Natural killer cell treated with Interleukin-12 subunit alpha and Interleukin-12 subunit beta and Interleukin-15 and Interleukin-18, amount 100 ng/mL, for 72 hours (primary cell): ENCODE measurements at places on chromosomes 3 and 15.

DNA sequence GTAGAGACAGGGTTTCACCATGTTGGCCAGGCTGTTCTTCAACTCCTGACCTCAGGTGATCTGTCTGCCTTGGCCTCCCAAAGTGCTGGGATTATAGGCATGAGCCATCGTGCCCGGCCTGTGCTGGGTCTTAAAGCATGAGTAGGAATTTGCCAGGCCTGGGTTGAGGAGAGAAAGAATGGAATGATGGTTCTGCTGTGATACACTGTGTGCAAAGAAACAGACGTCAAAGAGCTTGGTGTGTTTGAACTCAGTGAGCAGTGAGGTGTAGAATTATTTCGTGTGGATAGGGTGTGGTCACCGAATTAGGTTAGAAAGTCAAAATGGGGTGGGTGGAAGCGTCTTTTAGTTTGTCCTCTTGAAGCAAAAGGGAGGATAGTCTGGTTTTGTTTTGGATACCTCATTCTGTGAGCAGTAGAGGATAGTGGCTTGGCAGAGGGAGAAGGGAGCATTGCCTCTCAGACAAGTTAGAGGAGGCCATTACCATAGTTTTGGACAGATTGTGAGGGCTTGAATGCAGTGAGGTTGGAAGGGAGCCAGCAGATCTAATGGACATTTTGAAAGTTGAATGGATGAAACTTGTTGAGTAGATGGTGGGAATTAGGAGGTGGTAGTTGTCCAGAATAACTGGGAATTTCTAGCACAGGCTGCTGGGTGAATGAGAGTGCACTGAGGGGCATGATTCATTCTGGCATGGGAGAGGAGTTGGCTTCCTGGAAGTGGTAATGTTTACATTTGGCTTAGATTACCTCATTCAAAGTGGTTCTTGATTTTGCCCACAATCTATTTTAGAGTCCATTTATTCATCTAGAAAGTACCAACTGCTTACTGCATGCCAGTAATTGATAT, 27.2 kb downstream of the AKAP13 start:
- no peak for DNase-seq

GRCh38 chr15:90249203-90249863, at the start of gene TTLL13:
Gene TTLL13 (plus strand): TSS chr15:90249556. CDS start chr15:90250631, 1,075 bp downstream.
- peak; percentile 94 for DNase-seq

DNA sequence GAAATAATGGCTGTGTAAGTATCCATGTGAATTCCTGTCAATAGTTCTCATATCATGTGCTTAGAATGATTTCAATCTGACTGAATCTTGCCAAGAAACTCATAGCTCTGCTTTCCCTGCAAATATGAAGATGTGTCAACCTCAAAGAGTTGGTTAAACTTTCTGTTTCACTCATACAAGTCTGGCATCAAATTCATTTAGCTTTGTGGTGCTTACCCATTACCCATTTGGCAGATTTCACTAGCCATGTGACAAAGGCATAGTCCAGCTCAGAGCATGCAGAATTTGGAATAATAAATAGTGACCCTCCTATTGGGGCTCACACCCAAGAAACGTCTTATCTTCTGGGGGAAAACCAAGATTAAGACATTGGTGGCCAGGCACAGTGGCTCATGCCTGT, 256.6 kb upstream of the TPRG1 start:
- peak; percentile 66 for DNase-seq

DNA sequence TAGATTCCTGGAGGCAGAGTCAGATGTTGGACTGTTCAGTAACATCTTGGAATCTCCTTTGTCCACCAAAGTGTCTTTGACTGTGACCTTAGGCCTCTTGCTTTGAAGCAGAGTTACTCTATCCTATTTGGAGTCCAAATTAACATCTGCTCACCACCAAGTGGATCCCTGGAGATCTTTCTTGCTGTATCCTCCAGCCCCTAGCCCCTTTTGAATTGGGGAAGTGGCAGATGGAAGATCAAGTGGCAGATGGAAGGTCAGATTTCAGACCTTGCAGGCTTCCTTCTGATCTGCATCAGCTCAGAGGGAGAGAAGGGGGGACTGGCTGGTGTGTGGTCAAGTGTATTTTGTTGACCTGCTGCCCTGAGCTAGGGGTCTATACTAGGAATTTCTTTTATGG, 125.0 kb upstream of the ROPN1 start:
- DNase-seq, result no peak

DNA sequence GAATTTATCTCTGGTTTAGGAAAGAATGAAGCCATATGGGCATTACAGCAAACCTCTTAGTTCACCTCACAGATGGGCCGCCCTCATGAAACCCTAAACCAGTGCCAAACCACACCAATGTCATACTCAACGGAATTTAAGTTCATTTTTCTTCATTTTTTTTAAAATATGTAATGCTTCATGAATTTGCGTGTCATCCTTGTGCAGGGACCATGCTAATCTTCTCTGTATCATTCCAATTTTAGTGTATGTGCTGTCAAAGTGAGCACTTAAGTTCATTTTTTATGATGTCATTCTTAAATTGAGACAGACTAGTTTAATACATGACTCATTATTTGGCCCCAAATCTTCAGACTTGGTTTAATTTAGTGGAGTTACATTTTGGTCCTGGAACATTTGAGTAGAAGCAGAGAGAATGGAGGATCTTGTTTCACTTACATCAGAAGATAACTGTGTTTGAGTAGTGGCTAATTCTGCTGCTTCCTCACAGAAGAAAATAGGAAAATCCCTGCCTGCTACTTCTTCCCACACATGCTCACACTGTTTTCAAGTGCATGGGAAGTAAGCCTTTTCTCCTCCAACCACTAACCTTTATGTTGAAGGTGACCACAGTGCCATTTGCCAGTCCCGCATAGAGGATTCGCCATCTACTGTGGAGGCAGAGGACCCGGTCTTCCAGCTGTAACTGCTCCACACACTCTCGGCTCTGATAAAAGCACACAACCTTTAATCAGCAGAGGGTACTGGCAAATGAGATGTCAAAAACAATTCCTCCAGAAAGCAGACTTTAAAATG, 63.3 kb downstream of the ZNF106 start:
- no peak for DNase-seq

DNA sequence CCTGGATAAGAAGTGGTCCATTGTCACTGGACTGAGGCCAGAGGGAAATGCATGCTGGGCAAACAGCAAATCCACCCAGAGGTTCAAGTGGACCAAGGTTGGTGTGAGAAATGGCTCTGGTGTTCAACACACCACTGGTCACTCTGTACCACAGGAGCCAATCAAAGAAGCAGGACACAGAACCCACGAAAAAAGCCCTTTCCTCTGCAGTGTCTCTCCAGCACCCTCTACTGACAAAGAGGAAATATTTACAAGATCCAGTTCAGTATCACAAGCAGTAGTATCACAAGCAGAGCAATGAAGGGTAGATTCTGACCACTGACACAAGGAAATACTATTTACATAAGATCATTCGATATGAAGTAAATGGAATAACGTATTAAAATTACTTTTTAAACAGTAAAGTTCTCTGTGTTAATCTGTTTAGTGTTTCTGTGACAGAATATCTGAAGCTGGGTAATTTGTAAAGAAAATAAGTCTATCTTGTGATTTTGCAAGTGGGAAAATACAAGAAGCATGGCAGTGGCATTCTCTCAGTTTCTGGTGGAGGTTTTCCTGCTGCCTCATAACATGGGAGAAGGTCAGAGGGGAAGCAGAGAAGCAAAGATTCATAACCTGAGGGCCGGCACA, 390.7 kb downstream of the EFHB start:
- no peak for DNase-seq

DNA sequence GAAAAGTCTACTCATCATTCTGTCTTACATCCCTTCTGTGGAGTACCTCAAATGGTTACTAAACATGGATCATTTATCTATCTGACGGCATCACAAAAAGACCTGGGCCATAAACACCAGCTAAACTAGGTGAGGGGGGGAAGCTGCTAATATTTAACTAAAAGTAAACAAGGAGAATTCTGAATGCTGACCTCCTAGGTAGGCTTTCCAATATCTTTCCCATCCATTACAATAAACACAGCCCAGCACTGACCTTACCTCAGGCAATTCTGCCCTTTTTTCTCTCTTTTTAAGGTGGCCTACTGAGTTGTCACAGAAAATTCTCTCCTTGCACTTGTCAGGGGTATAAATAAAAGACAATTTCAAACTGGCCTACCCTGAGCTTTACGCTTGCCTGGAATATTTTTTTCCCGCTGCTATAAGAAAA, 33.1 kb downstream of the USF3 start:
- no peak for DNase-seq

- no peak for DNase-seq
These were observed 46.0 kb downstream of the MGLL start for GRCh38 chr3:127776347-127776746.

GRCh38 chr3:38646630-38647029, 2.9 kb downstream of the SCN5A start:
- no peak for DNase-seq

DNA sequence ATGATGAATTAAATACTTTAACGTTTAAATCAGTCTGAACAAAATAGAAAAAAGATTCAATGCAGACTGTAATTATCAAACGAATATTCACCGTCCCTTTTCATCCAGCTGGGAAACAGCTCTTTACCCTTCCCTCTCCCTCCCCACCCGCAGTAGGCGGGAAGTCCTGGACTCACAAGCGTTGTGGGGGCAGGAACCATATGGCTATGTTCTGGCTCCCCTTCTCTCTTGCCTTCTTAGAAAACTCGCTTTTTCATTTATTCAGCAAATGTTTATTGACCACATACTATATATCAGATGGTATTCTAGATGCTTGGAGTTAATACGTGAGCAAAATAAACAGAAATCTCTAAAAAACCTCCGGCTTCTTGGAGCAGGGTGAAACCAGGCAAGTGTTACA, 715 bp upstream of the SCAPER start:
- DNase-seq, result no peak

GRCh38 chr15:66154581-66154980, 99.0 kb downstream of the MEGF11 start:
- no peak for DNase-seq

GRCh38 chr3:149388531-149389417, 11.3 kb upstream of the TM4SF1 start:
- DNase-seq, result no peak

DNA sequence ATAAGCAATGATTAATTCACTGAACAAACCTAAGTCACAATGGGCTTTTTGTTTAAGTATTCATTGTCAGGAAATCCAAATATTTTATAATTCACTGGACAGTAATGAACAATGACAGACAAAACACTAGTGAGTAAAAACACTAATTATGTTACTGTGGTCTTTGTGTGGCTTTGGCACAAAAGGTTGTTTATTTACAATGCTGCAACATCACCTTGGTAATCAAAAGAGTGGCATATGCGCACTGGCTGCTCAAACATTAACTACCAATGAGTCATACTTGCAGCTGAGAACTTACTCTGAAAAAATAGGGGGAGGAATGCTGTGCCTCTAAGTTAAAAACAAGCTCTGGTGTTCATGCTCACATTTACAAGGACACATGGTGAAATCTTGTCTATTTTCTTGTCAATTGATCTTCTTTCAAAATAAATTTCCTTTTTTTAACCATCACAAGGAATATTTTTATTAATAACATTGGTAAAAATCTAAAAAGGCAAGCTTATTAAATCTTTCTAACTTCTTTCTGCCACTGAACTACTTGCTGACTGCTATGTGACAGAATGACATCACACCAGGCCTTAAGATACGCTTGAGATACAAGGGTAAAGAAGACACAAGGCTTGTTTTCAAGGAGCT, 85.2 kb upstream of the PPIB start:
- no peak for DNase-seq

DNA sequence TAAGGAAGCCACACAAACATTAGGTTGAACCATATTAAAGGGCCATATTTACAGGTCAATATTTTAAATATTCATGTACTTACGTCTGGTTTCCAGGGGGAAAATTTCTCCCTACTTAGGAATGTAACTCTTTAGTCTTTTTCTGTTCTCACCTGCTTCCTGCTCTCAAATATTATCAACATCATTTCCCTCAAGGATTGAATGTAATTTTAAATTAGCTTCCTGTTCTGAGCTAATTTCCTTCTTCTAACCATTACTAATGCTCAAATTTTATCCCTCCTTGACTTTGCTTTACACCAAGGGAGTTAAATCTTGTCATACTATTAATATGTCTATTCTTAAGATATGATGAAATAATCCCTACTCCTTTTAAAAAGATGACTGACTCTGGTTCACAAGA, 103.4 kb upstream of the UBP1 start:
- no peak for DNase-seq

DNA sequence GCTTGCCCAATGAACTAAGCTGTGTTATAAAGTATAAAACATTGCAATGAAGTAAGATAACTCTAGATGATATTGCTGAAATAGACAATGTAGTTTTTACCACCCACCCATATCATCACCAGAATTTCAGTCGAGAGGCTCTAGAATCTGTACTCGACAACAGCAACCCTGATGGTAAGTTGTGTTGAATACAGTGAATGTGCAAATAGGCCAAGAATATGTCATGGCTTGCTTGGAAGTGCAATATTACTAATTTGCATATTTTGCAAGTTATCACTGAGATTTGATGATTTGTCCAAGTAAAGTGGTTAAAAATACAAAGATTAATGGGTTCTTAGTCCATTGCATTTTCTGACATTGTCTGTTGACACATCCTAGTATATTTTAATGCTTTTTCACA, 90.6 kb upstream of the TUSC7 start:
- no peak for DNase-seq

GRCh38 chr3:194817592-194817930, 131.9 kb downstream of the FAM43A start:
- no peak for DNase-seq

- peak; percentile 35 for DNase-seq
These were observed 4.2 kb downstream of the ABTB1 start for GRCh38 chr3:127676921-127677351.

DNA sequence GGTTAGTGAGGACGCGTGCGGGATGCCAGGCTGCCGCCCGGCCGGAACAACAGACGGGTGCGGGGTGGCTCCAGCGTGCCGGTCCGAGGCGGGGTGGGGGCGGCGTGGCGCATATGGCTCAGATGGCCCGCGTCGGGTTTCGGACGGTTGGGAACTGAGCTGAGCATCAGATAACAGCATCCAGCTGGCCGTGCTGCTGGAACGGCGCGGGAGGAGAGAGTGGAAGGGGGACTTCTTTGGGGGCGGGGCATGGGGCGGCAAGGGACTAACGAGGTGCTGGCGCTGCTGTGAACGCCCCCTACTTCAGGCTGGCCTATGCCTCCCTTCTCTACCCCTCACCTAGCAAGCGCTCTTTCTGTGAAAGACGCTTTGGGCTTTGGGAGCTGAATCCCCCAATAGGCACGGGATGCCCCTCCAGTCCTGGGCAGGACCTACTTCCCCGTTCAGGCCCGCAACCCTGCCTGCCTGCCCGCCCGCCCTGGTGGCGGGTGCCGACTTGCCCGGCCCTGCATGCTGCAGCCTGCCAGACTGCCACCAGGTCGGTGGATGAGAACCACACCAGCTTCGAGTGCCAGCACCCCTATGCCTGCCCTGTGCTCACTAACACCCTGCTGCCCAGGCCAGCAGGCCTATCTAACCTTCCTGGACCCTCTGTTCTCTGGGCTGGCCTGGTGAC, 542 bp downstream of the INKA1 start:
- DNase-seq, result no peak

- DNase-seq, result no peak
These were observed 170.4 kb downstream of the ZMAT3 start for GRCh38 chr3:178901204-178901603.

- no peak for DNase-seq
These were observed 97.2 kb upstream of the CNTN4 start for GRCh38 chr3:2001306-2002108.
